Neural crest cell (in vitro differentiated cells): ENCODE measurements at places on chromosomes 3 and 15. TPM values are rescaled to one million over a fixed set of nuclear protein-coding genes. Genes with fewer than 3 reads are reported as not detected.

The UPK1B gene
- total RNA-seq = not detected in 2 replicates

- no peak for DNase-seq
These were observed 20.3 kb upstream of the NR2E3 start for GRCh38 chr15:71790081-71790480.

The NMNAT3 gene
- 2.1 and 2.5 TPM in 2 replicates for total RNA-seq

DNA sequence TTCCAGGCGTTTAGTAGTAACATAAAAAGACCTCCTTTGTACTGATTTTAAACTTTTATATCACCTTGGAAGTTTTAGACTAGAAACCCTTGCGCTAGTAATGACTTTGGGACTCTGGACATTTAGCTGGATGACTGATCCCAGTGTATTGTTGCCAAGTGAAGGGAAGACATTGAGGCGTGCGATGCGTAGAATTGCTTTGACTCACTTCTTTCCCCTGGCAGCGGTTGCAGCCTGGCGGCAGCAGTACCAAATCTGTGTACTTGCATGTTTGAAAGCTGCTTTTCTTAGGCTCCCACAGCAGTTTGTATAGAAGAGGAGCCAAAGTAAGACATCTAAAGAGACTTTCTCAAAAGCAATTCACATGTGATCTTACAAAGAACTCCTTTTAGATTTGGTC, 151.6 kb downstream of the BBX start:
- no peak for DNase-seq

The EPHB3 gene
- 9.7 and 13.4 TPM in 2 replicates for total RNA-seq

GRCh38 chr3:157078131-157078810, 81.7 kb downstream of the CCNL1 start:
- DNase-seq = no peak

- DNase-seq = no peak
These were observed 1.5 kb upstream of the SLC24A5 start for GRCh38 chr15:48119277-48119676.

DNA sequence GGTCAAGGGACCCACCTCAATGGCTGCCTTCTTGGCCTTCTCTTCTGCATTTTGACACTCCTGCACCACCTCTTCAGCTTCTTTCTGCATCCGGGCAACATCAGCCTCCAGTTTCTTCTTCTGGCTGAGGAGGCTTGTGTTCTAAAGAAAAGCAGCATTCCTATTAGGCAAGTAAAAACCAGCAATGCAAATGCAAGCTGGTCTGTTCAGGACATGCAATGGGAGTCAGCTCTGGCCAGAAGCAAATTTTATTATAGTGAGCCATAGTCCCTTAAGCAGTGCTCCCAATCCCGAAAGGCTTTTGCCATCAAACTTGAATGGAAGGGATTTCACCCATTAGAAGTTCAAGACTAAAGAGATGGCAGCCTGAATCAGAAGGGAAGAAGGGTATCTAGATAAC, 97.7 kb downstream of the HHLA2 start:
- no peak for DNase-seq

GRCh38 chr3:147191795-147192385, 214.5 kb downstream of the ZIC4 start:
- peak; percentile 56 for DNase-seq

- DNase-seq = no peak
These were observed 106.8 kb upstream of the GPR149 start for GRCh38 chr3:154536751-154537150.

DNA sequence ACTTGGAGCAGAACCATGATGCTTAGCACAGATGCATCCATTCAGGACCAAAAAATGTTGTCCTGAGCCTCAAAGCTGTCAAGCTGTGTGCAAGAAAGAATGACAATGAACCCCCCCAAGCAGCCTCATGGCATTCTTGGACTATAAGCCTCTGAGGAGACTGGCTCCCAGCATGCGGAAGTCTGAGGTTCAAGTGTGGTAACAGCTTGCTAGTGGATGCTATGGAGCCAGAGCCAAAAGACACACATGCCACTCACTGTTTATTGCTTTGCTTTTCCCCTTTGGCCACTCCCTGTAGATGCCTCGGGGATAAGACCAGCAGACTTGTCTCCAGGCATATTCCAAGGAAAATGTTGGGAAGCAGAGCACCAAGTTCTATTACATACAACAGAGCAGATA, 38.2 kb upstream of the SNRK start:
- no peak for DNase-seq

The LRRN1 gene
- total RNA-seq = 77.6 and 85.2 TPM in 2 replicates

The COL8A1 gene
- total RNA-seq = 0.14 and 0.28 TPM in 2 replicates

The UBA7 gene
- total RNA-seq = 4.2 and 6.0 TPM in 2 replicates

The GPR160 gene
- 0.21 and 0.23 TPM in 2 replicates for total RNA-seq

The CPNE9 gene
- 0.48 and 1.3 TPM in 2 replicates for total RNA-seq

- no peak for DNase-seq
These were observed 88.5 kb upstream of the MNS1 start for GRCh38 chr15:56553486-56553885.

GRCh38 chr3:183583331-183584245, 28.1 kb upstream of the KLHL6 start:
- DNase-seq = no peak

DNA sequence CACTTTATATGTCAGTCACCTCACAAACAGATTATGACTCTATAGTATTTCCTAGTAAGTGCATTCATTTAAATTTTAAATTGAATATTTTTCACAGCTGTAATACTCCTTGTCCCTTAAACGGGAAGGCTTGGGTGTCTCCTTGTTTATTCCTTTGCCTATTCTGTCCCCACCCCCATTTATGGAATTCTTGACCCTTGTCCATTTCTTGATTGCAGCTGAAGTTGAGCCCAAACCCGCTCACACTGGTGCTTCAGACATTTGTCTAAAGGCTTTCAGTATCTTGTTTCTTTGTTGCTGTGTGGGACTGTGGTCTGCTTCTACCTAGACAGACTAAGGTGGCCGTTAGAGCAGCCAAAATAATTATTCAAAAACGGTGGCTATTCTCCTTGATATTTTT, 449.7 kb downstream of the FOXP1 start:
- no peak for DNase-seq

The HACD3 gene
- total RNA-seq = 147 and 153 TPM in 2 replicates

The COL6A6 gene
- not detected in 2 replicates for total RNA-seq
